Caco-2 (cell line): ENCODE measurements at places on chromosomes 2 and 18. TPM values are rescaled to one million over a fixed set of nuclear protein-coding genes. Genes with fewer than 3 reads are reported as not detected.

The MOGAT1 gene
- not detected in 2 replicates for total RNA-seq

The SERPINB12 gene
- not detected in 2 replicates for total RNA-seq

The IL1RN gene
- total RNA-seq: not detected in 2 replicates

The CNDP1 gene
- 0.48 TPM in 1 of 2 replicates, not detected in the other for total RNA-seq

The GULP1 gene
- 32.4 and 33.0 TPM in 2 replicates for total RNA-seq

The MEP1B gene
- total RNA-seq: not detected in 2 replicates

The CHMP1B gene
- 45.2 and 56.5 TPM in 2 replicates for total RNA-seq

The OSBPL6 gene
- total RNA-seq: 1.0 and 1.5 TPM in 2 replicates

The ONECUT2 gene
- total RNA-seq: 0.28 and 0.86 TPM in 2 replicates

The TMEM37 gene
- total RNA-seq: 13.8 and 15.8 TPM in 2 replicates

The KRTCAP3 gene
- total RNA-seq: 47.8 and 53.9 TPM in 2 replicates

The NR4A2 gene
- total RNA-seq: 0.91 and 0.97 TPM in 2 replicates

The LPIN1 gene
- total RNA-seq: 12.5 and 14.2 TPM in 2 replicates

The NLRC4 gene
- not detected in 2 replicates for total RNA-seq

The KIAA2012 gene
- 0.27 and 0.37 TPM in 2 replicates for total RNA-seq

The CLEC4F gene
- total RNA-seq: 0.16 TPM in 1 of 2 replicates, not detected in the other

The HSBP1L1 gene
- total RNA-seq: 25.7 and 25.9 TPM in 2 replicates

The MRPL33 gene
- total RNA-seq: 84.9 and 89.5 TPM in 2 replicates

The DPP4 gene
- 190 and 199 TPM in 2 replicates for total RNA-seq

The PIK3C3 gene
- total RNA-seq: 19.7 and 25.7 TPM in 2 replicates

The REV1 gene
- 39.6 and 41.1 TPM in 2 replicates for total RNA-seq

The CEP192 gene
- 33.5 and 38.1 TPM in 2 replicates for total RNA-seq

The MAIP1 gene
- 39.4 and 42.1 TPM in 2 replicates for total RNA-seq

The PROM2 gene
- 0.82 and 1.5 TPM in 2 replicates for total RNA-seq

The SLC5A7 gene
- total RNA-seq: not detected in 2 replicates

The LAMA3 gene
- 34.6 and 37.9 TPM in 2 replicates for total RNA-seq

The FLACC1 gene
- total RNA-seq: 0.86 and 0.91 TPM in 2 replicates

The PCARE gene
- not detected in 2 replicates for total RNA-seq

The SPDYA gene
- total RNA-seq: 1.5 and 2.0 TPM in 2 replicates

The RBFA gene
- total RNA-seq: 19.2 and 19.3 TPM in 2 replicates

The RSAD2 gene
- 0.18 TPM in 1 of 2 replicates, not detected in the other for total RNA-seq

The MAB21L4 gene
- 53.1 and 69.9 TPM in 2 replicates for total RNA-seq

The GALNT5 gene
- total RNA-seq: 6.8 TPM in 2 replicates

The ADD2 gene
- total RNA-seq: not detected in 2 replicates

The DSEL gene
- total RNA-seq: 0.16 and 0.18 TPM in 2 replicates

The MAP3K19 gene
- not detected in 2 replicates for total RNA-seq

The MC2R gene
- total RNA-seq: not detected in 2 replicates

The CCDC68 gene
- total RNA-seq: 6.9 and 7.6 TPM in 2 replicates

The ANKRD62 gene
- total RNA-seq: not detected in 2 replicates

The MATN3 gene
- total RNA-seq: 16.2 and 18.1 TPM in 2 replicates

The SEPTIN10 gene
- 77.3 and 83.7 TPM in 2 replicates for total RNA-seq

The ITGB6 gene
- total RNA-seq: 1.7 and 2.6 TPM in 2 replicates

The RGPD4 gene
- total RNA-seq: 0.07 TPM in 1 of 2 replicates, not detected in the other
